Karpas-422 (cell line): ENCODE measurements at places on chromosomes 13 and 19. TPM values are rescaled to one million over a fixed set of nuclear protein-coding genes. Genes with fewer than 3 reads are reported as not detected.

- no peak for DNase-seq
Observed at GRCh38 chr13:34943436-34944273, 1.6 kb downstream of the NBEA start.

GRCh38 chr13:75946536-75947284 lies 310.6 kb downstream of the LMO7 start:
- DNase-seq: no peak

Gene OR7D2
- not detected in 2 replicates for total RNA-seq

GRCh38 chr19:55418185-55418584 lies 10.6 kb upstream of the UBE2S start:
- DNase-seq: peak; percentile 86

Gene TBXA2R
- 0.15 and 0.22 TPM in 2 replicates for total RNA-seq

- DNase-seq: no peak
Observed at GRCh38 chr13:37453246-37453645, 145.3 kb downstream of the POSTN start.

GRCh38 chr13:113558461-113558860 lies 26.1 kb upstream of the TFDP1 start:
- no peak for DNase-seq

- DNase-seq: no peak
Observed at GRCh38 chr19:38731654-38732301, 12.5 kb downstream of the CAPN12 start.

Gene ZNF155
- not detected in 2 replicates for total RNA-seq

Gene NALCN
- 0.04 TPM in 1 of 2 replicates, not detected in the other for total RNA-seq

DNA sequence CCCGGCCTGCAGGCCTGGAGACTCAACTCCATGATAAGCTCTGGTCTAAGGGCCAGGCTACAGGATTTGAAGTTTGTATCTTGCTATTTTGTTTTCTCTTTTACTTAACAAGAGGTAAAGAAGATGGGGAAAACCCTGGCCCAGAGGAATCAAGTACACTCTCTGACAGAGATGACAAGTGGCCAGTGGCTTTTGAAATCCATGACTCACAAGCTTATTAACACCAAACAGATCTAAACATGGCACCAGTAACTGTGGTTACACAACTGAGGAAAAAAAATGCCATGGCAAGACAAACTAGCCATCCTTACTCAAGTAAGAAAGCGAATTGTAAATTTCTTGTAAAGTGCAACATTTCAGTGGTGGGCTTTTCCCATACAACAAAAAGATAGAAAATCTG lies 72.6 kb upstream of the SERTM1 start:
- DNase-seq: no peak

- no peak for DNase-seq
Observed at GRCh38 chr19:16381756-16382401, 57.3 kb downstream of the KLF2 start.

- no peak for DNase-seq
Observed at GRCh38 chr13:112956571-112957294, 12.3 kb upstream of the MCF2L start.

DNA sequence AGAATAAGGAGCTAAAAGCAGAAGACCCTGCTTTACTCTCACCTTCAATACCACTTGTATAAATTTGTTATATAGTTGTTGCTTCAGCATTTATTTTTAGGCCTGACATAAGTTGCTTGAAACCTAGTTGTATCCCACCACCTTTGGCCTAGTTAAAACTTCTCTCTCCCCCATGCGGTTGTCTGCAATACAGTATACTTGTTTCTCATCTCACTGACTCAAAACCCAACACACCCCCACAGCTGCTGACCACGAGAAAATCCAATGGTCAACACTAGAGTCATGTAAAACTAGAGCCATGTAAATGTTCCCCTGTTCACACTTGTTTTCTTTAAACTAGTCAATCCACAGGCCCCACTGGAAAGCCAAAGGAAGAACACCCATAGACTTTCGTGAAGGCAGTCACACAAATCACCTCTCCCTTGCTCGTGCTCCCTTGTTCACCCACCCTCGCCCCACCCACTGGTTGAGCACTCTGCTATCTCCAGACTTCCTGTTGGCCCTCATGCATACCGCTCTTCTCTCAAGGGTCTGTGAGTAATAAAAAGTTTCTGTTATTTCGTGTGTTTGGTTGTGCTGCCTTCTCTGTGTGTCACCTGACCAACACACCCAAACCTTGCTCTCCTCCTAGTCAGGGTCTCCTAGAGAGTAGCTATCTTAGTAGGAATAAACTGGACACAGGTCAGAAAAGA lies 12.9 kb upstream of the CCDC169 start:
- no peak for DNase-seq

Gene FAM124A
- not detected in 2 replicates for total RNA-seq

GRCh38 chr13:75145927-75146326 lies 336.0 kb downstream of the TBC1D4 start:
- DNase-seq: no peak

DNA sequence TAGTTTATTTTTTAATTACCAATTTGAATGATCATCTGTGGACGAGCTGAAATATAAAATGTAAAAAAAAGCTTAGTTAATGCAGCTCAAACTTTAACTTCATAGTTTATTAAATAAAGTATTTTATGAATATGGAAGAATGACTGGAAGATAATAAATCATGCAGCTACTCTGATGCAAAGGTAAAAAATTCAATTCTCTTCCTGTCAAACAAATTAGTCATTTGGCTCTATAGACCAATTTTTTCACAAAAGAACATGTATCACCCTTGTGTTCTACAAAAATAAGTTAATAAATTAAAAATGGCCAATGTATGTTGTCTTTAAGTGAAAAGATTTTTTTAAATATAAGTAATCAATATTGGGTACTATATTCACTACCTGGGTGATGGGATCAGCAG lies 26.2 kb downstream of the EXOSC8 start:
- DNase-seq: no peak

DNA sequence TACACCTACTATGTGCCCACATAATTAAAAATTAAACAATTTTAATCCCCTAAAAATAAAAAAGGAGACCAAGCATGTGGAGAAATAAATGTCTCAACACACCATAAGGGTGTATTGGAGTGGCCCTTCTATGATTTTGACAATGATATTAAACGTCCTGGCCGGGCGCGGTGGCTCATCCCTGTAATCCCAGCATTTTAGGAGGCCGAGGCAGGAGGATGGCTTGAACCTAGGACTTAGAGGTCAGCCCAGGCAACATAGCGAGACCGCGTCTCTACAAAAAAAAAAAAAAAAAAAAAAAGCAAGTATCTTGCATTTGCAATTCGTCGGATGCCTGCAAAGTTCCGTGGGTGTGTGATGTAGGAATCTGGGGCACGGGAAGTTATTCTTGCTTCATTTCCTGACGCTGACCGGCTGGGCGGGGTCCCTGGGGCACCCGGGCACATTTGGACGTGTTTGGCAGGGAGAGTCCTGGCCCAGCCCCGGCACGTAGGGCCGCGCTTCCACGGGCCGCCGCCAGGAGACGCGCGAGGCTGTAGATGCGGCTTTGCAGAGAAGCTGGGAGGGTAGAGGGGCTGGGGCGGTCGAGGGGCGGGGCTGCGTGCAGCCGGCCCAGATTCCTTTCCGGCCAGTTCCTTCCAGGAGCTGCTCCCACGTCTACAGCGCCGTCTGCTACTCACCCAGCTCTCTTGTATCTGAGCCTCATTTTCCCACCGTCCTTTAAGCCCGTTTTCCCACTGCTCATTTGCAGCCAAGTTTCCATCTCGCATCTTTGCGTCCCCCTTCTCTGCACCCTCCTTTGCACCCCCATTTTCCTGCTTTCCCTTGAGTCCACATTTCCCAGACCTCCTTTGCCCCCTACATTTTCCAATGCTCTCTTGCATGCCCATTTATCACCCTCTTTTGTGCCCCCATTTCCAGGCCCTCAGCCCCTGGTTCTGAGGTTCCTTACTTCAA lies 2.2 kb upstream of the TSPAN16 start:
- DNase-seq: peak; percentile 91

- DNase-seq: no peak
Observed at GRCh38 chr19:47512183-47512947, 2.5 kb downstream of the NAPA start.

DNA sequence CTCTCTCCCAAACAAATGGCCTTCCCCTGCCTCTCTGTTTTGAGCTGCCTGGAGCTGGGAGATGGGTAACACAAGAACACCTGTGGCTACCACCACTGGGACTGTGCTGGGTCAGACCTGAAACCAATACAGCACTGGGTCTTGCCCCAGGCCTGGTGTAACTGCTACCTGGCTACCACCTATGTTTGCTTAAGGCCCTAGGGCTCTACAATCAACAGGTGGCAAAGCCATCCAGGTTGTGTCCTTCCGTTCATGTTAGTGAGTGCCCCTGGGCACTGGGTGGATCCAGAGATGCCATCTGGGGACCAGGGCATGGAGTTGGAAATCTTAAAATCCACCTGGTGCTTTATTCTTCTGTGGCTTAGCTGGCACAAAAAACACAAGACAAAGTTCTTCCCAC lies 18.9 kb upstream of the LMO7 start:
- no peak for DNase-seq

Gene IFI30
- total RNA-seq: 256 and 416 TPM in 2 replicates

DNA sequence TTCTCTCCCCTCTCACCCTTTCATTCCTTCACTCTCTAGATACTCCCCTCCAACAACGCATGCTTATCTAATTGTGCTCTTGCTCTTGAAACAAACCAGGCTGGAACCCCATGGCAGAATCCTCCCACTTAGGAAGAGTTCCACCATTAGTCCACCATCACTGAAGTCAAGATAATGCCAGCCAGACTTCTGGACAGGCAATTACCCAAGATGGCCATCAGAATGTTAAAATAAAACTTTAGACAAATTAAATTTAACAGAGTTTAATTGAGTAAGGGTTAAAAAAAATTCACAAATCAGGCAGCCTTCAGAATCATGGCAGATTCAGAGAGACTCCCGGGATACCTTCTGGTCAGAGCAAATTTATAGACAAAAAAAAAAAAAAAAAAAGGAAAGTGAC lies 221.5 kb downstream of the LHFPL6 start:
- DNase-seq: no peak

DNA sequence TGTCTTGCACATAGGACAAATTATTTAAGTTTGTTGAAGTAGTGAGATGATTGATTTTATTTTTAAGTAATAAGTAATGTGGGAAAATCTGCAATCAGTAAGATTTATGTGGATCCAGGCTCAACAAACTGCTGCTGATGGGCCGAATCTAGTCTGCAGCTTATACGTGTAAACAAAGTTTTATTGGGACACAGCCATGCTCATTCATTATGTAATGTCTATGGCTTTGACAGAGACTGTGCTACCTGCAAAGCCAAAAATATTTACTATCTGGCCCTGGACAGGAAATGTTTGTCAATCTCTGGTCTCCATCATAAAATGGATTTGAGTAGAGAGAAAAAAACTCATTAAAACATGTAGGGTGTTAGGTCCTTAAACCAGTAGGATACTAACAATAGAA lies 728.0 kb downstream of the GPC5 start:
- DNase-seq: no peak

Gene UFM1
- 41.6 and 82.7 TPM in 2 replicates for total RNA-seq

Gene KLF5
- total RNA-seq: 1.9 and 2.3 TPM in 2 replicates

Gene GPR4
- total RNA-seq: 0.26 and 0.83 TPM in 2 replicates

GRCh38 chr13:50079655-50080202 lies 64.5 kb downstream of the KCNRG start:
- no peak for DNase-seq

- DNase-seq: peak; percentile 30
Observed at GRCh38 chr19:53880711-53881481, 1.1 kb upstream of the PRKCG start.

Gene ZNF835
- total RNA-seq: not detected in 2 replicates

Gene SYCN
- total RNA-seq: not detected in 2 replicates
